ENCODE measurements at places on chromosomes 16 and 17.

GRCh38 chr16:86508947-86509758 is 1.2 kb upstream of the FOXF1 start:
- no peak for DNase-seq

DNA sequence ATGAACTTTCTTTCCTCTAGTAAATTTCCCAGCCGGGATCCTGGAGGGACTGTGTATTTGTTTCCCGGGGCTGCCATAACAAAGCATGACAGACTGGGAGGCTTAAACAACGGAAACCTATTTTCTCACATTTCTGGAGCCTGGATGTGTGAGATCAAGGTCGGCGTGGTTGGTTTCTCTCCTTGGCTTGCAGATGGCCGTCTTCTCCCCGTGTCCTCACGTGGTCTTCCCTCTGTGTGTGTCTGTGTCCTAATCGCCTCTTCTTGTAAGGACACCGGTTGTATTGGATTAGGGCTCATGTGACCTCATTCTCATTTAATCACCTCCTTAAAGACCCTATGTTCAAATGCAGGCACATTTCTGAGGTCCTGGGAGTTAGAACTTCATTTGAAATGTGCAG is 22.0 kb upstream of the USP10 start:
- no peak for DNase-seq

DNA sequence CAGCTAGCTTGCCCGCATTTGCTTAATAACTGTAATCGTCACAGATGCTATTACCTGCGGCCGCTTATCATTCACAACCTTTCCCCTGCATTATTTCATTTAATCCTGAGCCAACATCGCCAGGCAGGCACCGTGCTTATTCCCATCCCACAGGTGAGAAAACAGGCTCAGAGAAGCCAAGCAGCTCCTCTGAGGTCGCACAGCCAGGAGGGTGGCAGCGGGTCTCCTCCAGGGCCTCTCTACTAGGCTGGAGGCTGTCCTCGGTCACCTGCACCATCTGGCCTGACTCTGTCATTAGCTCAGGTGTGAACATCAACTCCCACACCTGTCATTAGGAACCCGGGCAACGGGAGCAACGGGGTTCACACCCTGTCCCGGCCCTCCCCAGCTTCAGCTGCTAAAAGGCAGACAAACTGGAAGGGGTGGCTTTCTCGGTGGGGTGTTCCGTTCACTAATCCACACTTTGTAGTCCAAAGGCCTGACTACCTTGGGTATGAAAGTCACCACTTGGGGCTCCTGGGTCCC is 3.0 kb downstream of the PPL start:
- DNase-seq = no peak

GRCh38 chr16:53042235-53042701 is 10.4 kb downstream of the CHD9NB start:
- DNase-seq = no peak

GRCh38 chr17:881778-882177 is 97.8 kb downstream of the NXN start:
- no peak for DNase-seq

Measured in HepG2 (cell line).